ENCODE measurements at places on chromosomes 13 and 19.

DNA sequence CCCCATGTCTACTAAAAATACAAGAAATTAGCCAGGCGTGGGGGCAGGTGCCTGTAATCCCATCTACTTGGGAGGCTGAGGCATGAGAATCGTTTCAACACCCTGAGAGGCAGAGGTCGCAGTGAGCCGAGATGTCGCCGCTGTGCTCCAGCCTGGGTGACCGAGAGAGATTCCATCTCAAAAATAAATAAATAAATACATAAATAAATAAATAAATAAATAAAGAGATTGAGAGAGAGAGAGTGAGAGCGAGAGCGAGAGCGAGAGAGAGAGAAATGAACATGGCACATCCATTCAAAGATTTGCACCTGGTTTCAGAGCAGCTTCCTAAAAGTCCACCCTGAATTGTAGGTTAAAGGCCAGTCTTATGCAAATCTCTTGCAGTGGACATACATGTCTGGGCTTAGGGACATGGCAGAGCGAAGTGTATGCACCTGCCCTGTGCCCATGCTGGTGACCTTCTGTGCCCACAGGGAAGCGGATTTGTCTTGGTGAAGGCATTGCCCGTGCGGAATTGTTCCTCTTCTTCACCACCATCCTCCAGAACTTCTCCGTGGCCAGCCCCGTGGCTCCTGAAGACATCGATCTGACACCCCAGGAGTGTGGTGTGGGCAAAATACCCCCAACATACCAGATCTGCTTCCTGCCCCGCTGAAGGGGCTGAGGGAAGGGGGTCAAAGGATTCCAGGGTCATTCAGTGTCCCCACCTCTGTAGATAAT, 42.3 kb upstream of the CYP2B6 start:
- DNase-seq, result no peak

- DNase-seq, result no peak
Measured at GRCh38 chr19:6739883-6740588, 556 bp downstream of the TRIP10 start.

DNA sequence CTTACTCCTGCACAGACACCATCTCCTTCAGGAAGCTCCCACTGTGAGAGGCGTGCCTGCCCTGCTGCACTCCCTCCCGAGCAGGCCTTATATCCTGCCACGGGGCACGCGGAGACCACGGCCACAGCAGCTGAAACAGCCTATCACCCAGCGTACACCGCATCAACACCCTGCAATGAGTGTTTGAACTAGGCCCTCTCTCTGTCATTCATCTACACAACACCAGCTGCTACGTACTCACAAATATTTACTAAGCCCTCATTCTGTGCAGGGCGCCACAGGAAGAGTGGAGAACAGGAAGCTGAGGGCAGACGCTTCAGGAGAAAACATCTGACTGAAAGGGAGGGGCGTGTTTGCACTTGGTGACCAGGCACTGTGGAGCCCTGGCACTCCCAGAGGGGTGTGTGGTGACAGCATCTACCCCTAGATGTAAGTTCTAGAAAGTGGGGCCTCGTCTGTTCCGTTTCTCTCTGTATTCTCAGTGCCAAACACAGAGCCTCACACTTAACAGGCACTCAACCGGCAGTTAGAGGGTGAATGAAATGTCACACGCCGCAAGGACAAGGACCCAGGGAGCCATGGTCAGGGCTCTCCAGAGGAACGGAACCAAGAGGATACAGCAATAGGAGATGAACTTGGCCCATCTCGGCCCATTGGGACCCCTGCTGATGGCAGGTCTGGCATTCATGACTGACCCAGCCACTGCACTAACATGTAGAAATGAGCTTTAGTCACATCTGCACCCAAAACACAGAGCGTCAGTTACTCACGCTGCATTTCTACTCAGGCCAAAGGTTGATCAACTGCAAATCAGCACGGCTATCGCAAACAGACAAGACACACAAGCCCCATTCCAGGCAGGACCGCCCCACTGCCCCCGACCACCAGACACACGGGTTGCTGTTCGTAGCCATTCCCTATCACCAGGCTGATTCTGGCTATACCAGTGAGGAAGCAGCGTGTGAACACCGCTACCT, 15.7 kb downstream of the RANBP3 start:
- no peak for DNase-seq

GRCh38 chr19:48069435-48069834, 25.6 kb upstream of the CABP5 start:
- peak; percentile 6 for DNase-seq

DNA sequence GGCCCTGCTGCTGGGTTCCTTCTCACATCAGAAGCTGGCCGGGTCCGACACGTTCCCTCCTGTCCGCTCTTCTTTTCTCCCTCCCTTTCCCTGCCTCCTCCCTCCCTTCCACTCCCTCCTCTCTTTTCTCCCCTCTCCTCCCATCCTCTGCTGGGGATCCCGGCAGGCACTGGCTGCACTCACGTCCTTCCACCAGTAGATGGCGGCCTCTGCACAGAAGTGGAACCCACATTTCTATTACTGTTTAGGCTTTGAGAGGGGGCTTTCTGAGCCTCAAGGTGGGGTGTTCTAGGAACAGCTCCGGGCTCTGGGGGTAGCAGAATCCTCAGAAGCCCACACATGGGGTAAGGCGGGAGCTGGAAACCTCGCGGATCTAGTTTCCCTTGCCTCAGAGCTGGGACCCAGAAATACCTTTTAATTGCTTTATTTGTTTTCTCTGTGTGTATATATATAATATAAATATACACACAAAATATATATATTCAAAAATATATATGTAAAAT, 294.2 kb downstream of the ZNF536 start:
- peak; percentile 20 for DNase-seq

- peak; percentile 59 for DNase-seq
Measured at GRCh38 chr13:81487151-81487550, 1146.2 kb upstream of the SPRY2 start.

- no peak for DNase-seq
Measured at GRCh38 chr19:40688309-40688708, 2.1 kb downstream of the NUMBL start.

DNA sequence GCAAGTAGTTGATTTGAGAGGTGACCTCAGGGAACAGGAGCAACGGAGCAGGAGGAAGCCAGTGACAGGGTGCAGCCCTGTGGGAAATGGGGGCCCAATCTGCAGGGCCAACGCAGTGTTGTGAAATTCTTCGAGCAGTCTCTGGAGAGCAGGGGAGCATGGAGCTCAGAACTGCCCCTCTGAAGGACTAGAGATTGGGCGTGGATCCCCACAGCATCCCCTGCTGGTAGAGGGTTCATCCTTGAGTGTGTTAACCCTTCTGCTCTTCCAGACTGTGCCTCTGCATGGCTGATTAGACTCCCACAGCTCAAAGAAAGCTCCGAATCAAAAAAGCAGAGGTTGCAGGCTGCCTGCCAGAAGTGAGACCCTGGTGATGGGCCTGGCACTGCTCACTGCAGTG, 77.9 kb upstream of the UQCRFS1 start:
- no peak for DNase-seq

DNA sequence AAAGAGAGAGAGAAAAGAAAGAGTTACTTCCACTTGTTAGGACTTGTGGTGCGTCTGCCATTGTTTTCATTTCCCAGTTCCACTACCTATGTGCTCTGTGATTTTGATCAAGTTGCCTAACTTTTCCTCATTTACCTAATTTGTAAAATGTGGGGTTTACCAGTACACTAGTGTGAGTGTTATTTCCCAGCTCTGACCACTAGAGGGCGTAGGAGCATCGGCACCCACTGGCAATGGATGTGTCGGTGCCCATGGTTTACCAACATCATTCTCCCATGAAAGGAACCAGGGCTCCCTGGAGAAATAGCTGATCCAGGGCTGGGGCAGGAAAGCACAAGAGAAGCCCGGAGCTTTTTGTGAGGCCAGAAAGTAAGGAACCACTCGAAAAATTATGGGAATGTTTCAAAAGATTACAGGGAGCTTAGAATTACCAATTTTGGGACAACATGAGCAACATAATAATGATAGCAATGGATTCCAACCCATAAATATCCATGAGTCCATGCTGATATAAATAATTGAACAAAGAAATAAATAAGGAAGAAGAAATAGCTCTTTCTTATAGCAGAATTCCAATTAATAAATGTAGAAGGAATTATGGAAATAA, 15.1 kb upstream of the CEACAM4 start:
- DNase-seq, result peak; percentile 6

DNA sequence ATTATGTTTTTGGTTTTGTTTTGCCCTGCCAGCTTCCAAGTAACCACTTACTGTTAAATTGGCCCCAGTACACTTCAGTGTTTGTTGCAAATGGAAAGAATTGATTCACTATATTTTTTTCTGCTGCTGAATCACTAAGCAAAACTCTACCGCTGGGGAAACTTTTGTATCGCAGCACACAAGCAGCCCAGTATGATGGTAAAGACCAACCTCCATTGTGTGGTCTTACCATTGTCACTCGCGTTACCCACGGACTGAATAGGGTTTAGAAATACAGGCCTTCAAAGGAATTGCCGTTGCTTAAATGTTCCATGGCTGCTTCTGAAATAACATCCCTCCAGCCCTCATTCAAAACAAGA, 7.9 kb downstream of the SPATA13 start:
- DNase-seq, result no peak

GRCh38 chr13:110471833-110472162, 89.7 kb downstream of the RAB20 start:
- DNase-seq, result no peak

GRCh38 chr13:106623799-106624460, 56.0 kb upstream of the ARGLU1 start:
- no peak for DNase-seq

GRCh38 chr19:1914826-1915341, 9.7 kb downstream of the ADAT3 start:
- DNase-seq, result no peak

DNA sequence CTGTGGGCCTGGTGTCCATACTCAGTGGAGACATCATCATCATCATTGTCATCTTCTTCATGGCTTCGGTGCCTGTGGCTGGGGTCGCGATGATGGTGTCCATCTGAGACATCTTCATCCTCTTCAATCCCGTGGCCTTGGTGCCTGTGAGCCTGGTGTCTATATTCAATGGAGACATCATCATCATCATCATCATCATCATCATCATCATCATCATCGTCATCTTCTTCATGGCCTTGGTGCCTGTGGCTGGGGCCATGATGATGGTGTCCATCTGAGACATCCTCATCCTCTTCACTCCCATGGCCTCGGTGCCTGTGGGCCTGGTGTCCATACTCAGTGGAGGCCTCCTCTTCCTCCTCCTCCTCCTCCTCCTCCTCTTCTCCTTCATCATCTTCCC, 917 bp downstream of the HRC start:
- no peak for DNase-seq

- DNase-seq, result no peak
Measured at GRCh38 chr13:59710416-59710815, 453.3 kb downstream of the DIAPH3 start.

- no peak for DNase-seq
Measured at GRCh38 chr13:44064357-44064756, 184.7 kb downstream of the LACC1 start.

DNA sequence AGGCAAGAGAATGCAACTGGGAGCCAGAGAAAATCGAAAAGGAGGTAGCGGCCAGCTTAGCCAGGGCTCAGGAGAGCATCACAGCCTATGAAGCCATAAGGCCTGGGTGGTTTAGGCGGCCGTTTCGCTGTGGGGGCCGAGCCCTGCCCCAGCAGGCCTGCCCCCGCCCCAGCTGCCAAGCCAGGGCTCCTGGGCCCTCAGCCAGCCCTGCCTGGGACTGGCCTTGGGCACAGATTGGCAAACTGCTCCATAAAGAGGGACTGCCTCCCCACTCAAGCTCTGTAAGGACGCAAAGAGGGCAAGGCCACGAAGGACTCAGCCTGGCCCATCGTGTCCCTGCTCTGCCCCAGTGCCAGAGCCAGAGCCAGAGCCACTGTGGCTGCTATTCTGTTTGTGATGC, 10.2 kb downstream of the ZNF653 start:
- no peak for DNase-seq

- DNase-seq, result no peak
Measured at GRCh38 chr19:37845932-37846331, 60.5 kb downstream of the WDR87 start.

DNA sequence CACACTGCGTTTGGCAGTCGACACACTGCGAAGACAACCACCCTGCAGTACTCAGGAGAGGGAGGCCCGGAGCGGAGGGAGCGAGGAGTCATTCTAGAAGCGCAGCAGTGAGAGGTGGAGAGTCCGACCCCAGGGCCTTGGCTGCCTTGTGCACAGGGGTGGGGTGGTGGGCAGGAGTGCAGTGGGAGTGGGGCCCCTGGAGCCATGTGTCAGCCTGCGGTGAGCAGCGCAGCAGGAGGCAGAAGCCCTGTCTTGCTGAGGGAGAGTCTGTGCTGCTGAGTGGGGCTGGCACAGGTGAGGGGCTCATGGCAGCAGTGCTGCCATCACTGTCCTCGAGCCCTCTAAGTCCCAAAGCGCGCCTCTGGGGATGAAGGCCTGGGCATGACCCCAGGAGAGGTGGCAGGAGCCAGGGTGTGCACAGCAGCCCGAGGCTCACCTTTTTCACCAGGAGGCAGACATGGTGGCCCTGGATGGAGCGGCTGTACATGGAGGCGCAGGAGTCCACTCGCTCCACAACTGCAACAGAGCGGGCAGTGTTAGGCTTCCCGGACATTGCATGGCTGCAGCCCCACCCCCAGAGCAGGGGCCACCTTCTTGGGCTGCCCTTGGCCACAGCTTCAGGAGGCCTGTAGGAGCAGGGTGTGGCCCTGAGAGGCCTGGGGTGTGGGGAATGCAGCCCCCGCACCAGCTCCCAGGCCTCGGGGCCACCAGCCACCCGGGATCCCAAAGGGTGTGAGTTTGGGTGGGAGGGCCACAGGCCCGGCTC, 11.7 kb downstream of the IZUMO4 start:
- DNase-seq, result no peak

DNA sequence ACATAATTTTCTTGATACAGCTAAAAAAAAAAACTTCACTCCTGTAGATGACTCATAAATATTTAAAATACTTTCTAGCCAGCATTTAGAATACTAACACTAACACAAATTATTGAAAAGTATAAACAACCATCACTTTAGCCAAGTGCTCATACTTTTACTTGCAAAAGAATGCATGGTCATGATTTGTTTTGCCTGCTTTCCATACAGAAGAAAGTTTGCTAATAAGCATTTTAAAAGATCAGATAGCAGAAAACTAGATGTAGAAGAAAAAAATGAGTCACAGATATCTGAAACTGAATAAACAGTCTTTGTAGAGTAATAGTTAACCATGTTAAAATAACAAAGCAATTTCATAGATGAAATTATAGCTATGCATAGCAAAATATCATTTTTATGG, 2280.4 kb upstream of the PCDH20 start:
- no peak for DNase-seq

GRCh38 chr13:33933810-33934209, 115.9 kb downstream of the RFC3 start:
- DNase-seq, result no peak

GRCh38 chr19:33376423-33376822, 2.9 kb downstream of the CEBPG start:
- DNase-seq, result no peak

Measured in NT2/D1 (cell line).